ENCODE measurements at places on chromosomes 11 and 22. TPM values are rescaled to one million over a fixed set of nuclear protein-coding genes. Genes with fewer than 3 reads are reported as not detected.

DNA sequence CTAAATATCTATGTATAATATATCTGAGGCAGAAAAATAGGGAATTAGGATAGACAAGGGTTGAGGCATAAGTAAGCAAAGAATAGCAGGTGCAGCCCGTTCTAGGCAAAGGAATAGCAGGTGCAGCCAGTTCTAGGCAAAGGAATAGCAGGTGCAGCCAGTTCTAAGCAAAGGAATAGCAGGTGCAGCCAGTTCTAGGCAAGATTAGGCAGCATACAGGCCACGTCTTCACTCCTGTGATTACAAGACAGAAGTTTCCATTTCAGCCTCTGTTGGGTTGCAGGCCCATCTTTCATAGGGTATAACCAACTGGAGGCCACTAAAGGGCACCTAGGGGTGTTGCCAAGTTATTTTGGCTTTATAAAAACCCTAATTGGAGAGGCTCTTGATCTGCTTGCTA lies 28.8 kb upstream of the CHORDC1 start:
- no peak for DNase-seq

DNA sequence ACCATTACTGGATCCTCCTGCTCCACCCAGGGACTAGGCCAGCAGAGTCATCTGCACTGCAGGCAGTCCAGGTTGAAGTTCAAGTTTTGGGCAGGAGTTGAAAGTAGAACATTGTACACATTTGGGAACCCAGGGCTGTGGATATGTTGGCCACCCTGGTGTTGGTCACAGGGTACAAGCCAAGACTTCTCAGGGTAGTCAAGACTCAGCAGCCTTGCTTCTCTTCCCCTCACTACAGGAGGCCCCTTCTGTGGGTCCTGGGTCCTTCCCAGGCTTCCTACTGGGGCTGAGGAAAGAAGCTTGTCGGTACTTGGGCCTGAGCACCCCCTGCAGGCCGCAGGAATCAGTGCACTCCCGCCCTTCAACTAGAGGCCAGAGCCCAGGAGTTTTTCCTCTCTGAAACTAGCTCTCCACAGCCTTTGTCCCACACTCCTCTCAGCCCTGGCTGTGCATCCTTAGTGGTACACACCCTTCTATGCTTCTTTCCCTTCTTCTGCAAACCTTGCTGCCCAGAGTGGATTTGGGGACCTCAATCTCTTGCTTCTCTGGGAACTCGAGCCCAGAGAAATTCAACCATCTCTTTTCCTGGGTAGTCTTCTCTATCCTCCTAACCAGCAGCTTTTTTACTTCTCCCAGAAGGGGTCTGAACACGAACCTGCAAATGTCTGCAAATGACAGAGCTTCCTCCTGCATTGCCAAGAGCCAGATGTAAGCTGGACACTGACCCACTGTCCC lies 2.6 kb upstream of the HPX start:
- peak; percentile 74 for DNase-seq

VPREB1 gene
- total RNA-seq, result not detected

OR51E1 gene
- not detected for total RNA-seq

LRP4 gene
- total RNA-seq, result 0.18 TPM

GRCh38 chr22:17871726-17872458 lies 97.6 kb upstream of the BID start:
- DNase-seq, result no peak

MIAT gene
- 19.7 TPM for total RNA-seq

MMP1 gene
- not detected for total RNA-seq

DNA sequence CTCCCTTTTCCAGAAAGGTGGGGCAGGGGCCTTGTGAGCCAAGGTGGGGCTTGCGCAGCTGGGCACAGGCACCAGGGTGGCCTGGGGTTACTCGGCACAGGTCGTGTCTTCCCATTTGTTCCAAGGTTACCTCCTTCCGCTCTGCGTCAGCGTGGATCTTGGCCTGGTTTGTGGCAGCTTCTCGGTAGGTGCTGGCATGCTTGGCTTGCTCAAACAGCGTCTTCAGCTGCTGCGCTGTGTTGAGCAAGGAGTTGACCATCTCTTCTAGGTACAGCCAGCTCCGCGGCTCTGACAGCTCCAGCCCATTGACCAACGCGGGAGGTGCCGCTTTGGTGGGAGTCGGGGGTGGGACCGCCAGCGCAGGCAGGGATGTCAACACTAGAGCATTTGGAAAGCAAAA lies 20.6 kb downstream of the DEAF1 start:
- DNase-seq, result no peak

Data from activated CD4-positive, alpha-beta T cell treated with anti-CD3 and anti-CD28 coated beads for 36 hours (primary cell).